ENCODE measurements at places on chromosomes 7 and 10.

GRCh38 chr10:34666008-34666704 lies 148.9 kb downstream of the PARD3 start:
- DNase-seq: no peak

GRCh38 chr7:157710396-157710795 lies 373.6 kb downstream of the DNAJB6 start:
- no peak for DNase-seq

DNA sequence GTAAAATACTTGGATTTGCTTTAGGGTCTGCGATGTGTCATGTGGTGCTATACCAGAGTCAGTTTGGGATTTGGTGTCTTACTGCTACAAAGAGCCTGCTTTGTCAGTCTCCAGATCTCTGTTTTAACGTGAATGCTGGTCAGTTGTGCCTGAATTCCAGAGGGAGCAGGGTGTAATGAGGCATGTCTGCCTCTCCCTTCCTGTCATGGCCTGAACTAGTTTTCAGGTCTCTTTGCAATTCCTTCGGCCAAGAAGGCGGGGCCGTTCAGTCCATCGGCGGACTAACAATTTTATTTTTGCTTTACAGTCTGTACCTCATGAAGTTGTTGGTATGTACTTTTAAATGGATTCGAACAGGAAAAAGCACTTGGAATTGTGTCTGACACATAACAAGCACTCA lies 465.1 kb upstream of the ADARB2 start:
- DNase-seq: no peak

- DNase-seq: no peak
These were observed 471.5 kb upstream of the NRG3 start for GRCh38 chr10:81403451-81403850.

DNA sequence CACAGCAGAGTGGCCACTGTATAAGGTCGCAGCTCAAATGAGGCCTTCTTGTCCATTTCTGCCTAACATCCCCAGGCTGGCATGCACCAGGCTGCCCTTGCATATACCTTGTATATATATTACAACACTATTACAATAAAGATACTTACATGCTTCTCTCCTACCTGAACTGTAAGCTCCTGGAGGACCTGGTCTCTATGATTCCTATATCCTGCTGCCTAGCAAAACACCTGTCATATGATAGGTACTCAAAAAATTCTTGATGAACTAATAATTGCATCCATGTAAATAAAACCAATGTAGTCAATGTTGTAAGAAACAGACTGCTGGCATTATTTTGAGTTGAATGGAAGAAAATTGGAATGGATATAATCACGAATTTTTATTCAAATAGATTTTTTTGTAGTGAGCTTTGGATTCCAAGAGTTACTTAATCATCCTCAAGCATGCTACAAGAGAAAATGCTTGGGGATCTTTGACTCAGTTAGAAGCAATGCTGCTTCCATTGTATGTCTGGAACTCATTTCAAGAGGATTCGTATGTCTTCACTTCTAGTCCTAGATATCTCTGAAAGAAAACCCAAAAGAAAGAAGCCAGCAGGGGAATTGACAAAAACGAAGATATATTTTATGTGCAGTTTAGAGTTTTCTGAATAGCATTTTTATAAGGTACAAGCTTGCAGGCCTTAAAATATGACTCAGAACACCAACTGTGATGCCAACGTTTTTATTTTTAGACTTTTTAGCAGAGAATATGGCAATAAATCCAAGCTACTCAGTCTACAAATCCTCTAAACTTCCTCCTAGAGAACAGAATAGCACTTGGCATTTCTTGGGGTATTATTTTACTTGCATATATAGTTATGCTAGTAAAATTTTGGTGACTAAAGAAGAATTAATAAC lies 53.1 kb downstream of the OSBPL3 start:
- DNase-seq: no peak

DNA sequence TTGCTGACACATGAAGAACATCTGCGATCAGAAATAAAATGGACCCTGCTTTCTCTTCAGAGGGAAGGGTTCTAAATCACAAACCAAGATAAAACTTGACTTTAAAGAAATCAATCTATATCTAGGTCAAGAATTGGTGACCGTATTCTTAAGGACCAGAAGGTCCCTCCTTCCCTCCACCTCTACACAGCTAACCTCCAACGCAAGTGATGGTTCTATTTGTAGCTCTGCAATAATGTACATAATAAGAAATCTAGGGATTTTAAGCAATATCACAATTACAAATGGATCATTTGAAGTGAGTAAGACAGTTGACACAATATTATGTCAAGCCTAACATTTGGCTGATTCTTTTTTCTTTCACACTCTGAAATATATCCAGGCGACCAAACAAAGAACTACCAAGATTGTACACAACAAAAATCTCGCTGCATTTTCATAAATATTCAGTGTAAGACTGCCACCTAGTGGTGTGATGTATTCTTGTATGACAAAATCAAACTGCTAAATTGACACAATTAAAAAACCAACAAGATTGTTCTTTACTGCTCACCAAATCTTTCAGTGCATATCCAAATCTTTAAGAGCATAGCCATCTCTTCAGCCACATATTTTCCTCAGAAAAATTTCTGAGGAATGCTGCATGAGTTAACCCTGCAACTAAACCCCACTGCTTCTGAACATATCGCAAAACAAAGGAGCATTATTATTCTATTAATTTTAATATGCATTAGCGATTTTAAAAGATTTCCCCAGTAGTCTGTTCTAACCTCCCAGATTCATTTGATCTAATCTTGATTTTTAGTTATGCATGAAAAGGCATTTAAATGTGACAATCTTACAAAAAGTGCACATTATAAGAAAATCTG lies 44.5 kb downstream of the ICA1 start:
- no peak for DNase-seq

DNA sequence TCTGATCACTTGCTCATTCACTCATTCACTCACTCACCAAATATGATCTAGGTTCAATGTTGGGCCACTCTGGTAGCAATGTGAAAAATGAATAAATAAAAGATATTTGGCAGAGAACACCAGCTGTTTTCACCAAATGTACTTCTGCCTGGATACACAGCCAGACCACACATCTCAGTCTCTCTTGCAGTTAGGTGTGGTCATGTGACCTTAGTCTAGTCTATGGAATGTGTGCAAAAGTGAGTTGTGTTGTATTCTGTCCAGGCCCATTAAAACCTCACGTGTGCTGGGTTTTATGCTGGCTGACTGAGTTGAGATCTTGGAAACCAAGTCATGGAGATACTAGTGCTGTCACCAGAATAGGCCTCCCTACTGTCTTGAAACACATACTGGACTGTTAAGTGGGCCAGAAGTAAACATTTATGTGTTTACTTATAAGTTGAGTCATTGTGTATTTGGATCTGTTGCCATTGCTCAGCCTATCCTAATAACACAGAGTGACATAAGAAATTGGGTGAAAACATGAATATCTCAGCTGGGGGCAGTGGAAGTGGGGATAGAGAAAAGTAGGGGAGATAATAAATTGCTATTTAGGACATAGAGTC lies 145.5 kb downstream of the PTEN start:
- no peak for DNase-seq

- DNase-seq: no peak
These were observed 594.4 kb upstream of the VSTM2A start for GRCh38 chr7:53947732-53948131.

DNA sequence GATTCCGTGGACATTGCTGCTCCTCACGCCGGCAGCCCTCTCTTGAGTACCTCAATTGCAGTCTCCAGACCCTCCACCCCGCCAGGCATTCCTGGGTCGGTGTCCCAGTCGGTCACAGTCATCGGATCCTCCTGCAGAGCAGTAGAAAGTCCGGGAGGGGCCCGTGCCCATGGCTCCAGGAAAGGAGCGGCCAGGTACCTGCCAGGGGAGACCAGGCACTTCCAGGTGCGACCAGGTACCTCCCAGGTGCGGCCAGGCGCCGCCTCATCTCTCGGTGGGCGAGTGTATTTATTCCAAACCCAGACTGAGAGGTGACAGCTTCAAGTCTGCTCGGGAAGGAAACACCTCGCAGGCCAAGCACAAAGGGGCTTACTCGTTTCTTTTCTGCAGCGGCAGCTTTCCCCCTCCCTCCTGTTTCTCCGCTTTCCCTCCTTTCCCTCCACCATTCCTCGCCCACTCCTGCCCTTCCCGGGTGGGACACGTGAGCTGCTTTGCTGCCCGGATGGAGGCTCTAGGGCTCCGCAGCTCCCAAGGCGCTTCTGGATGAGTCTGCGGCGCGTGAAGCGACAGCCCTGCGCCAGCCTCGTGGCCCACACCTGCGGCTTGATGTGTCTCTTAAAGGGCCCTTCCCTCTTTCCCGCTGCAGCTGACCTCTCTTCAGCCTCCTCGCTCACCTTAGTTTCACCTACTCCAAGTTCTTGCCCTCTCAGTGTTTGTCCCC lies 39.4 kb upstream of the AGK start:
- no peak for DNase-seq

- no peak for DNase-seq
These were observed 58.3 kb downstream of the CXCL12 start for GRCh38 chr10:44326474-44327030.

- peak; percentile 45 for DNase-seq
These were observed 3.0 kb downstream of the IKZF1 start for GRCh38 chr7:50307368-50308032.

- DNase-seq: no peak
These were observed 6.8 kb downstream of the PRPF18 start for GRCh38 chr10:13593535-13593934.

GRCh38 chr10:96263176-96263575 lies 8.2 kb downstream of the BLNK start:
- no peak for DNase-seq

DNA sequence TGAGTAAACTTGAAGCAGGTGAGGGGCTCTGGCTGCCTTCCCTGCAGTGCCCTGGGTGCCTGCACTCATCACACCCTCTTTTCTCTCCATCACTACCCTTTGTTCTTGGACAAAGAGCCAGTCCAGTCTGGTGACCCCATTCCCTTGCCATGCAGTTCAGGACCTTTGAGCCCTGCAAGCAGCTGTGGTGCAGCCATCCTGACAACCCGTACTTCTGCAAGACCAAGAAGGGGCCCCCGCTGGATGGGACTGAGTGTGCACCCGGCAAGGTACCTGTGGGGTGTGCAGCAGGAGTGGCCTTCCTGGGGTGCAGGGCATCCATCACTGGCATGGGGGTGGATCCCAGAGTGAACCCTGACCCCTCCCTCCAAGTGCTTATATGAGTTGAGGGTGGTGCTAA lies 48.7 kb downstream of the TBATA start:
- no peak for DNase-seq

GRCh38 chr7:143399151-143399550 lies 9.5 kb downstream of the EPHA1 start:
- no peak for DNase-seq

GRCh38 chr10:5565671-5566581 lies 41.2 kb downstream of the CALML3 start:
- no peak for DNase-seq

- no peak for DNase-seq
These were observed 118.5 kb downstream of the RAB11FIP2 start for GRCh38 chr10:117928281-117928680.

GRCh38 chr10:122856902-122857301 lies 11.2 kb upstream of the CUZD1 start:
- no peak for DNase-seq

DNA sequence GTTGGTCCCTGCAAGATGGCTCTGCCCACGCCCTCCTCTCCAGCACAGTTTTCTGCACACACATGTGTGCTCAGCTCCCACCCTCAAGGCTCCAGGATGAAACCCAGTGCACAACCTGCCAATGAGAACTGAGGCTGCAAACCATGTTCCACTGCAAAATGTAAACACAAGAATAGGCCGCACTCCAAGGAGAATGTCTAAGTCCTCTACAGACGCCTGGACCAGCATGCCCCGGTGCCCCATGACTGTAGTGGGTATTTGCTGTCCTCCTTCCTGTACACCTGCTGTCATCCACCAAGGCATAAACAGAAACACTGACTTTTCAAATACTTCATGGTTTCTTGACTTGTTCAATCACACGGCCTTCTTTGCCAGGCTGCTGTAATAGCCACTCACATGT lies 72.6 kb downstream of the COBL start:
- no peak for DNase-seq

DNA sequence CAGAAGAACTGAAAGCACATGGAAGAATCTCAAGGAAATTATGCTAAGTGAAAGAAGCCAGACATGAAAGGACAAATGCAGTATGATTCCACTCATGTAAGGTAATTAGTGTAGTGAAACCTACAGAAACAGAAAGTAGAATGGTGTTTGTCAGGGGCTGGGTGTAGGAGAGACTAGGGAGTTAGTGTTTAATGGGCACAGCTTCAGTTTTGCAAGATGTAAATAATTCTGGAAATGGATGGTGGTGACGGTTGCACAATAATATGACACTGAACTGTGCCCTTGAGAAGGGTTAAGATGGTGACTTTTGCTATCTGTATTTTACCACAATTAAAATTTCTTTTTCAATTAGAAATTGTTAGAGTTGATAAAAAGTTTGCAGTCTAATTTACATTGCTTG lies 157.3 kb upstream of the ADCY1 start:
- DNase-seq: no peak

GRCh38 chr7:149063476-149063875 lies 27.0 kb downstream of the ZNF786 start:
- no peak for DNase-seq

- no peak for DNase-seq
These were observed 94.9 kb upstream of the PRSS1 start for GRCh38 chr7:142654398-142654797.

DNA sequence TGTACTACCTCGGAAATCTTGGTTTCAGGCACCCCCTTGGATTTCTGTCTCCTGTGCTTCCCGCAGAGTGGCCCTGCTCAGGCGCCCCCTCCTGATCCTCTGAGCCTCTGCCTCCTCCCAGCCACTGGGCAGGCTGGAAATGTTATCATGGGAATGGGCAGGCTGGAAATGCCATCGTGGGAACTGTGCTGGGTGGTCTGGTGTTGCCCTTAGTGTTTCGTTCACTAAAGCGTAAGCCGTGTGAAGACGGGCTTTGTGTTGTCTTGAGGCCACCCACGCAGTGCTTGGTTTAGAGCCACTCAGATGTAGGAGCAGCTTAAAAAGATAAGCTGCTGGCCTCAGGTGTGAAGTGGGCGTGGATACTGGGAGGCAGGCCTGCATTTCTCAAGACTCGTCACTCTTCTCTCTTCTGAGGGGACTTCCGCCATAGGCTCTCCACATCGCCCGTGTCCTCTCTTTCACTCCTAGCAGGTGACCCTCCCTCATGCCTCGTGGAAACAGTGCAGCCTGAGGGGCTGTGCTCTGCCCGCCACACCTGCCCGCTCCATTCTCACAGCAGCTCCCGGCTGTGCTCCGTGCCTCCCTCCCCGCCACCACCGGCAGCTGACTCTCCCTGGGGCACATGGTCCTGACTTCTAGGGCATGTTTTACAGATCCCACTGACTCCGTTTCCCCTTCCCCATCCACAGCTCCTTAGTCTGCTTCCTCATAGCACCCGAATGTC lies 28.5 kb downstream of the PPP2R2D start:
- no peak for DNase-seq
